ENCODE measurements at places on chromosomes 5 and 9. TPM values are rescaled to one million over a fixed set of nuclear protein-coding genes. Genes with fewer than 3 reads are reported as not detected.

DNA sequence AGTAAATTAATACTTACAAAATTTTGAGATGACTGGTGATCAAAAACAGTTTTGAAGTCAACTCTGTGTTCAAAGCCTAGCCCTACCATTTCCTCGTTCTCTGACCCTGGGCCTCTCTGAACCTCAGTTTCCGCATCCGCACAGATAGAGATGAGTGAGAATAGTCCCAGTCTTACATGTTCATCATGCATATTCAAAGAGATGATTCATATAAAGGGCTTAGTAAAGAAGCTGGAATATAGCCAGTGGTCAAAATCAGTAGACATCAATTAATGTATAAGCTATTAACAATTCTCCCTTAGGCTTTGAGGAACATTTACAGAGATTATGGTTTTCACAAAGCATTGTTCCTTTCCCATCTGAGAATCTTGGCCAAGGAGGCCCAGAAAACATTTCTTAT is 250.6 kb downstream of the SPOCK1 start:
- peaks cover 3% of the 10 kb centered on the region for H3K27me3 ChIP-seq
- no peaks in the 10 kb centered on the region for H3K36me3 ChIP-seq
- no peak for DNase-seq
- H3K27ac ChIP-seq, result no peak overlapping the region

DNA sequence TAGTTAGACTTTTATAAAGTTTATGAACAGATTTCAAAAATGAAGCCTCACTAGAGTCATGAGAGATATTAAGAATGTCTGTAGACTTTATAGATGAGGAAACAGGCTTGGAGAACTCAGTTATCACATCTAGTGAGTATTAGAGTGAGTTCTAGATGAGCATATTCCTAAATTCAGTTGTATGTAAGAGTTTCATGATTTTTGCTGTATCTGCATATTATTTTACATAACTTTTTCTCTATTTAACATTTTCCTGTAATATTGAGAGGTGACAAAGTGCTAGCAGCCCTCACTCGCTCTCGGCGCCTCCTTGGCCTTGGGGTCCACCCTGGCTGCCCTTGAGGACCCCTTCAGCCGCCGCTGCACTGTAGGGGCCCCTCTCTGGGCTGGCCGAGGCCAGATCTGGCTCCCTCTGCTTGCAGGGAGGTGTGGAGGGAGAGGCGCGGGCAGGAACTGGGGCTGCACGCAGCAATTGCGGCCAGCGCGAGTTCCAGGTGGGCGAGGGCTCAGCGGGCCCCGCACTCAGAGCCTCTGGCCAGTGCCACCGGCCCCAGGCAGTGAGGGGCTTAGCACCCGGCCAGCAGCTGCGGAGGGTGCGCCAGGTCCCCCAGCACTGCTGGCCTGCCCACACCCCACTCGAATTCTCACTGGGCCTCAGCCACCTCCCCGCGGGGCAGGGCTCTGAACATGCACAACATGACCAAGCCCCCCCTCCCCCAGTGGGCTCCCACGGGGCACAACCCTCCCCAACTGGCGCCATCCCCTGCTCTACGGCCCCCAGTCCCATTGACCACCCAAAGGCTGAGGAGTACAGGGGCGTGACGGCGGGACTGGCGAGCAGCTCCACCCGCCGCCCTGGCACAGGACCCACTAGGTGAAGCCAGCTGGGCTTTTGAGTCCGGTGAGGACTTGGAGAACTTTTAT is 182.1 kb downstream of the TLE1 start:
- H3K4me3 ChIP-seq, result no peak overlapping the region
- no peaks in the 10 kb centered on the region for H3K4me1 ChIP-seq
- no peaks in the 10 kb centered on the region for H3K36me3 ChIP-seq
- DNase-seq, result no peak
- H3K27ac ChIP-seq, result no peak overlapping the region

- H3K27ac ChIP-seq, result no peak overlapping the region
- H3K4me3 ChIP-seq, result no peak overlapping the region
- no peaks in the 10 kb centered on the region for H3K36me3 ChIP-seq
- H3K4me1 ChIP-seq, result peaks cover 6% of the 10 kb centered on the region
- no peak for DNase-seq
Measured at GRCh38 chr5:132466433-132467286, 23.9 kb downstream of the IRF1 start.

DNA sequence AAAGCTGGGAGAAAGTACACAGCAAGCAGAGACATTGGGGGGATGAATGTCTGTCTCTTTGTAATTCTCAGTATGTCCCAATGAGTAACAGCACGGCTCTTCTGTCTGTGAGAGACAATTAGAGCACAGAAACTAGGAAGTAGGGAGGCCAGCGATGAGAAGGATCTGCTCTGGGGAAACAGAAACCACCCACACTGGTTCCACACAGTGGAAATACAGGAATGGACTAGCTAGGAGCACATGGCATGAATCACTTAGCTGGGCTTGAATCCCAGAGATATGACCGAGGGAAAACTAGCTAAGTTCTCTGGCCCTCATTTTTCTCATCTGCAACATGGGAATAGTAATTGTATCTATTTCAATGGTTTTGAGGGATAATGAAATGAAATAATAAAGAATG is 895.9 kb downstream of the TLE4 start:
- H3K36me3 ChIP-seq, result peaks cover 1% of the 10 kb centered on the region
- no peaks in the 10 kb centered on the region for H3K27me3 ChIP-seq
- no peak overlapping the region for H3K4me3 ChIP-seq

DNA sequence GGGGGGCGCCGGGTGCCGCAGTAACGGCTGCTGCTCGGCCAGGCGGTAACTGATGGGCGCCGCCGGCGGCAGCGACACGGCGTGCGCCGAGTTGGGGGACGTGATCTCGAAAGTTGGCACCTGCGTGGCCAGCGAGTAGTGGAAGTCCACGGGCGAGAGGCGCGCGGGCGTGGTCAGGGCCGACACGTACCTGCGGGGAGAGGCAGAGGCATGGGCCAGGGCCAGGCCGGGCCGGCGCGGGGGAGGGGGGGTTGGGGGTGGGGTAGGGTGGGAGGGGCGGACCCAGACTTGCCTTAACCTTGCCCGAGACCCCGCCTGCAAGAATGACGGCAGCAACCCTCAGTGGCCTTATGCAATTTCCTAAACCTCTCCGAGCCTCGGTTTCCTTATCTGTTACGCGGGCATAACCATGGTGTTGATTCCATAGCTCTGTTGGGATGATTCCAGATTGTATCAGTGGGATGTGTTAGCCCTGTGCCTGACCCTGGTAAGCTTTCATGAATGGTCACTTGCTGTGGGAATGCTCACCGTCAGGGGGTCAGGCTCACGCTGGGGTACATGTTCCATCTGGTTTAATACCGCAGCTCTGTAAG is 53.0 kb downstream of the PSD2 start:
- peaks cover 55% of the 10 kb centered on the region for H3K27me3 ChIP-seq
- H3K4me1 ChIP-seq, result no peaks in the 10 kb centered on the region
- no peaks in the 10 kb centered on the region for H3K36me3 ChIP-seq
- H3K27ac ChIP-seq, result no peak overlapping the region
- DNase-seq, result no peak

- peaks cover 14% of the 10 kb centered on the region for H3K27me3 ChIP-seq
- no peak for DNase-seq
- H3K36me3 ChIP-seq, result no peaks in the 10 kb centered on the region
- H3K4me1 ChIP-seq, result no peaks in the 10 kb centered on the region
- H3K27ac ChIP-seq, result no peak overlapping the region
Measured at GRCh38 chr9:95740217-95741004, 135.1 kb upstream of the ERCC6L2 start.

DNA sequence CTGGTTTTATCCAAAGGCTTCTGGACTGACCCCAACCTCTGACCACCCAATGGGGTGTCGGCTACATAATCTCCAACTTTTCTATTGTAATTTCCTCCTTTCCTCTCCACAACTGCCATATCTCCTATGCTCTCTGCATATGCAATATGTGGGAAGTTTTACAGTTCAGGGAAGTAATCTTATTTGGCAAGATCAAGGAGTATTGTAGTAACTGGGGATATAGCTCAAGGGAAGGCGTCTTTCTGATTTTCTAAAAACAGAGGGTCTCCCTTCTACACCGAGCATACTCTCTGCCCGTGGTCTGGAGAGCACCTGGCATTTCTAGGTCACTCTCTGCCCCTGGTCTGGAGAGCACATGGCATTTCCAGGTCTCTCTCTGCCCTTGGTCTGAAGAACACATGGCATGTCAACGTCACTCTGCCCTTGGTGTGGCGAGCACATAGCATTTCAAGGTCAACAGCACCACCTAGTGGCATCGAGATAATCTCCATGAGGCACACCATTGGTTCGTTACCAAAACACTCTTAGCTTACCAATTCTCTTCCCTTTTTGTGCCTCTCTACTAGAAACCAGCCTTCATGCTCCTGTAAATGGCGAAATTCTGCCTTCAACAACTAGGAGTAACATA is 616.4 kb upstream of the NUDT12 start:
- DNase-seq, result no peak
- H3K4me3 ChIP-seq, result no peak overlapping the region
- no peaks in the 10 kb centered on the region for H3K27me3 ChIP-seq

GRCh38 chr9:14279671-14280070 is 34.3 kb downstream of the NFIB start:
- H3K4me1 ChIP-seq, result peaks cover 24% of the 10 kb centered on the region
- no peak for DNase-seq
- no peaks in the 10 kb centered on the region for H3K36me3 ChIP-seq
- no peaks in the 10 kb centered on the region for H3K27me3 ChIP-seq

GRCh38 chr5:151005187-151005949 is 15.0 kb upstream of the GPX3 start:
- H3K4me1 ChIP-seq, result peaks cover 27% of the 10 kb centered on the region

- H3K4me1 ChIP-seq, result no peaks in the 10 kb centered on the region
- peaks cover 8% of the 10 kb centered on the region for H3K27me3 ChIP-seq
- H3K27ac ChIP-seq, result no peak overlapping the region
- H3K4me3 ChIP-seq, result no peak overlapping the region
Measured at GRCh38 chr5:5695266-5695665, 272.8 kb downstream of the ICE1 start.

- DNase-seq, result no peak
- no peaks in the 10 kb centered on the region for H3K4me1 ChIP-seq
- peaks cover 21% of the 10 kb centered on the region for H3K27me3 ChIP-seq
- no peak overlapping the region for H3K4me3 ChIP-seq
- H3K36me3 ChIP-seq, result no peaks in the 10 kb centered on the region
- no peak overlapping the region for H3K27ac ChIP-seq
Measured at GRCh38 chr5:7844901-7845300, 6.0 kb downstream of the CFAP90 start.

DNA sequence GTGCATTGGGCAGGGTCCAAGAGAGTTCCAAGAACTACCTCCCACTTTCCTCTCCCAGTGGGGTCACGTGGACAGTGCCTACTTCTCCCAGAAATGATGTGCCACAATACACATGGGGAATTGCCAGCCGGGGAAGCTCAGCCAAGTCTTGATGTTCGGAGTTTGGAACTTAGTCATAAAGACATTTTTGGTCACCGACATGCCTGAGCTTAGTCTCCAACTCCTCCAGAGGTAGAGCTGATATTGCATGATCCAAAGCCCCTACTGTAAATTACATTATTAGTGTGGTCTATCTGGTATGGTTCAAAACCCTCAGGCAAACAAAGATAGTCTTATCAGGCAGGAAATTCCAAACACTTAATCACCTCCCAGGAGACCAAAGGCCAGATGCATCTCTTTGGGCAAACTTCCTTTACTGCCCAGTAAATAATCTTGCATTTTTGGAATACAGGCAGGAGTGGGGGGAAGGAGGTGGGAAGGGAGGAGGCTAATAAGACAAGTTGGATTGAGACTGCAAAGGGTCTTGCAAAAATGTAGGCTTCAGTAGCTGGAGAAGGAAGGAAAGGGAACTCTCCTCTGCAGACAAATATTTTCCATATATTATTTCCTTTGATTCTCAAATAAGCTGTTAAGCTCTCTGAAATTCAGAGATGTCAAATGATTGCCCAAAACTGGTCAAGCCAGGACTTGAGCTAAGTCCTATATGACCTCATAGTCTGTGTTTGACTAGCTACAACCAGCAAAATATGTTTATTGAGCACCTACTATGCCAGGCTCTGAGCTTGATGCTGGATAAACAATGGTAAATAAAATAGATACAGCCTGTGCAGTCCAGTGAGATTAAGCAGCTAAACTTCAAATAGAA is 99.4 kb downstream of the DRD1 start:
- H3K36me3 ChIP-seq, result no peaks in the 10 kb centered on the region
- H3K27me3 ChIP-seq, result peaks cover 9% of the 10 kb centered on the region
- no peak overlapping the region for H3K4me3 ChIP-seq
- peaks cover 3% of the 10 kb centered on the region for H3K4me1 ChIP-seq
- H3K27ac ChIP-seq, result no peak overlapping the region

OSMR gene
- total RNA-seq, result 0.19 TPM

DNA sequence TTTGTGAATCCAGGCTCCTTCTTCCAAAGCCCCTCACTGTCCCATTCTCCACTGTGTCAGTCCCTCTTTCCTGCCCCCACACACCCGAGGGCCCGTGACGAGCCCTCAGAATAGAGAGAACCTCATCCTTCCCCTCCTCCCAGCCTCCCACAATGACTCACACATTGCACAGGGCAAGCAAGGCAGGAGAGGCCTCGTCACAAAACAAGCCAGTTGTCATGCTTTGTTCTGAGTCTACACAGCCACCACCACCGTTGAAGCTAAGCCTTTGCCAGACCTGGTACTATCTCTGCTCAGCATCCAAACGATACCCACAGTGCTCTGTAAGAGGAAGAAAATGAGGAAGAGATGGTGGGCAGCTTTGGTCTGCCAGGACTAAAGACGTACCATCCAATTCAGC is 142.2 kb upstream of the ZNF366 start:
- no peaks in the 10 kb centered on the region for H3K4me1 ChIP-seq
- H3K27ac ChIP-seq, result no peak overlapping the region
- H3K4me3 ChIP-seq, result no peak overlapping the region
- DNase-seq, result no peak

DNA sequence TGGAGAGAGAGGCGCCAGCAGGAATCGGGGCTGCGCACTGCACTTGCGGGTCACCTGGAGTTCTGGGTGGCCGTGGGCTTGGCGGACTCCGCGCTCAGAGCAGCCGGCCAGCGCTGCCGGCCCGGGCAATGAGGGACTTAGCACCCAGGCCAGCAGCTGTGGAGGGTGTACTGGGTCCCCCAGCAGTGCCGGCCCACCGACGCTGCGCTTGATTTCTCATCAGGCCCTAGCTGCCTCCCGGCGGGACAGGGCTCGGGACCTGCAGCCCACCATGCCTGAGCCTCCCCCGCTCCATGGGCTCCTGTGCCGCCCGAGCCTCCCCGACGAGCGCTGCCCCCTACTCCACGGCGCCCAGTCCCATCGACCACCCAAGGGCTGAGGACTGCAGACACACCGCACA is 325.6 kb downstream of the ACTL7B start:
- H3K4me3 ChIP-seq, result no peak overlapping the region
- no peak overlapping the region for H3K27ac ChIP-seq
- peaks cover 43% of the 10 kb centered on the region for H3K27me3 ChIP-seq
- H3K4me1 ChIP-seq, result no peaks in the 10 kb centered on the region

PCDHGA10 gene
- total RNA-seq, result 14.6 TPM

- H3K4me1 ChIP-seq, result no peaks in the 10 kb centered on the region
- no peaks in the 10 kb centered on the region for H3K36me3 ChIP-seq
- H3K4me3 ChIP-seq, result no peak overlapping the region
- no peak for DNase-seq
Measured at GRCh38 chr9:133701321-133701980, 36.7 kb downstream of the SARDH start.

DNA sequence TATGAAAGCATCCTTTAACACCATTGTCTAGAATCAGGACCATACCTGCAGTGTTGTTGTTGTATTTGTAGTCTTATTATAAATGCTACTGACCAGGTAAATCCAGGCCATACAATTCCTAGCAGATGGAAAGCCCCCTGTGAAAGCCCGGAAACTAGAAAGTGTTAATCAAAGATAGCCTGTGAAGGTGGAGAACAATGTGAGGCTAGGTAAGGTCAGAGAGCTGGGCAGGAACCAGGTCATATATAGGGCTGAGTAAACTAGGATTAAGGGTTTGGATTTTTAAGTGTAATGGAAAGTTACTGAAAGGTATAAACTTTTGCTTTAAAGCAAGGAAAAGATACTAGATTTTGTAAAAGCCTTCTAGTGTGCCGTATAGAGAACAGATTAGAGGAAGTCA is 6.7 kb downstream of the LRRC70 start:
- H3K27me3 ChIP-seq, result no peaks in the 10 kb centered on the region
- H3K36me3 ChIP-seq, result peaks cover 8% of the 10 kb centered on the region
- no peak overlapping the region for H3K27ac ChIP-seq
- no peak overlapping the region for H3K4me3 ChIP-seq
- peaks cover 6% of the 10 kb centered on the region for H3K4me1 ChIP-seq
